ENCODE measurements at places on chromosomes 7 and 10.

GRCh38 chr10:111648046-111648445 is 535.5 kb downstream of the GPAM start:
- no peak for DNase-seq

- no peak for DNase-seq
Measured at GRCh38 chr7:53431901-53432300, 396.5 kb downstream of the POM121L12 start.

DNA sequence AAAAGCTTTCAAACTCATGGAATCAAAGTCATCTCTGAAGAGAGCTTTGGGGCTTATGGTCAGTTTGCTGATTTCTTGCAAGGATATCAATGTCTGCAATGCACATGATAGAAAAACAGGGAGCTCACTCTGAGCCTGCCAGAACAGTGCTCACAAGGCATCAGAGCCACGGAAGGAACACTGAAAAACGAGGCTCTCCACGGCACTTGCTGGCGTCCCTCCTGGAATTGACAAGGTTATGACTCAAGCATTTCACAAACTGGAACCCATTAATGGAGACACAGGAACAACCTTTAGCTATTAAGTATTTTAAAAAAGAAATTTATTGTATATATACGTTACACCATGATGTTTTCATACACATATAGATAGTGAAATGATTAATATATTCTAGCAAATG is 266.3 kb downstream of the KCND2 start:
- DNase-seq = no peak

DNA sequence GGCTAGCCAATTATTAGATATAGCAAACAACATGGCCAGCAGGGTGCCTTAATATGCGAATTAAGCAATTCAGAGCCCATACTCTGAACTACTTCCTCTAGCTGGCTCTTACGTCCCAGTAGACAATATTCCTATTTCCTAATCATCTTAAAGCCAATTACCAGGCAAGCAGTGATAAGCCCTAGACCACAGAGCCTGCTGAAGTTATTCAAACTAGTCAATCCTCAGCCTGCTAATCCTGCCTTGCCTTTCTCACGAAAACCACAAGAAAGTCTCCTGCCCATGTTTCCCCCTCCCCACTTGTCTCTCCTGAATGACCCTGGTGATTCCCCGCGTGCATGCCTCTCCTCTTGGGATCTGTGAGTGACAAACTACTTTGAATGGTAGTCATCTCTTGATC is 86.8 kb upstream of the CACNA2D1 start:
- no peak for DNase-seq

DNA sequence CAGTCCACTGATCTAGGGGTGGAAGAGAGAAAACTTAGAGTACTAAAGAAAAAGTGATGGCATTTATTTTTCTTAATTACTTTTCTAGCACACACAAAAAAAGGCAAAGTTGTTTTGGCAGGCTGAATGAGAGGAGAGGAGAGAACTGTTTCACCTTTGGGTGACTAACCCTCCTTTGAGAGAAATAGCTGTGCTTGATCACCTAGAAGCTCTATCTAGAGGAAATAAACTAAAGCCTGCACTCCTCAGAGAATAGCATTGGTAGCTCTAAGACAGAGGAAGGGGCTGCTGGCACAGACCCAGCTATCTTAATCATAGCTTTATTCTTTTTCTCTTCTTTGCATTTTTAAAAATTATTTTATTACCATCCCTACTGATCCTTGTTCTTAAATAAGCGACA is 6.3 kb downstream of the TMEM243 start:
- no peak for DNase-seq

DNA sequence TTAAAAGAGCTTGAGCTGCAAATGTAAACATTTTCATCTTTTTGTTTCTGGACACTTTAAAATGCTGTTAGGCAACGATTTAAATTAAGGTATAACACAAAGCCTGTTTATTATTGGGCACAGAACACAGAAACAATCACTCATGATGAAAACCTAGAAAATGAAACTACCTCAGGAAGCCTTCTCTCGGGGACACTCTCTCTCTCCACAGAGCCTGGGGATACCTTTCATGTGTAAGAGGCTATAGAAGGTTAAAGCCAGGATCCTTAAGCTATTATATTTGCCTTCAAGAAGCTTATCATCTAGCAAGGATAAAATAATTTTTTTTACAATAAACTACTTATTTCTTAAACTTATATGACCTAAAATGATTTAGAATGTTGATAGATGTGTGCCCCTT is 194.1 kb downstream of the SKAP2 start:
- DNase-seq = no peak

DNA sequence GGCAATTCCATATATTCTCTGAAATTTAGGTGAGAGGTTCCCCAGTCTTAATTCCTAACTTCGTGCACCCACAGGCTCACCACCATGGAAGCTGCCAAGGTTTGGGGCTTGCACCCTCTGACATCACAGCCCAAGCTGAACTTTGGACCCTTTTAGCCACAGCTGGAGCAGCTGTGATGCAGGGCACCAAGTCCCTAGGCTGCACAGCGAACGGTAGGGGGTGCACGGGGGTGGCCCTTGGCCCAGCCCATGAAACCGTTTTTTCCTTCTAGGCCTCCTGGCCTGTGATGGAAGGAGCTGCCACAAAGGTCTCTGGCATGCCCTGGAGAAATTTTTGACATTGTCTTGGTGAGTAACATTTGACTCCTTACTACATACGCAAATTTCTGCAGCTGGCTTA is 251.9 kb upstream of the GRM3 start:
- DNase-seq = no peak

DNA sequence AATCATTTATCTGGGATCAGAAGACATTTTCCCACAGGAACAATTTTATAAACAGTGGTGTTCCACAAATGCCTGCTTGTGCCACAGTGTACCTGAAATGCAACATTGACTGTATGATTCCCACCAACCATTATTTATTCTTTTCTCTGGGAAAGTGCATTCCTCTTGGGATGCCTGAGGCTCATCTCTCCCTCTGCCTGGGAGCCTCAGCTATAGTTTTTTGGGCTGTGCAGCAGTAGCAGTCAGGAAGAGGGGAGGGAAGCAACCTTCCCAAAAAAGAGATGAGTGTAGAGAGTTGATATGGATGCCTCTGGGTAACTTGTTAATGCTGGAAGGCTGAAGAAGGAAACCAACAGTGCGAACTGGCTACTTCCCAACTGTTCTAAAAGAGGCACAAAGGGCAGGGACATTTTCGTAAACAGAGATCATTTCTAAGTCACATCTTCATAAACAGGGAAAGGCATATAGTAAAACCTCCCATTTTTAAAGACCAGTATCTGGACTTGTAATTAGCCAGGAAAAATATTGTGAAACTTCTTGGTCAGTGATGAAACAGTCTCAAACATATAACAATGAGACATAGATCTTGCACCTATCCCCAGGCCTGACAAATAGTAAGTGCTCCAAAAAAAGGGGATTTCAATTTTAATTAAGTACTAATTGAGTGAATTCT is 1.4 kb upstream of the CALD1 start:
- DNase-seq = no peak

DNA sequence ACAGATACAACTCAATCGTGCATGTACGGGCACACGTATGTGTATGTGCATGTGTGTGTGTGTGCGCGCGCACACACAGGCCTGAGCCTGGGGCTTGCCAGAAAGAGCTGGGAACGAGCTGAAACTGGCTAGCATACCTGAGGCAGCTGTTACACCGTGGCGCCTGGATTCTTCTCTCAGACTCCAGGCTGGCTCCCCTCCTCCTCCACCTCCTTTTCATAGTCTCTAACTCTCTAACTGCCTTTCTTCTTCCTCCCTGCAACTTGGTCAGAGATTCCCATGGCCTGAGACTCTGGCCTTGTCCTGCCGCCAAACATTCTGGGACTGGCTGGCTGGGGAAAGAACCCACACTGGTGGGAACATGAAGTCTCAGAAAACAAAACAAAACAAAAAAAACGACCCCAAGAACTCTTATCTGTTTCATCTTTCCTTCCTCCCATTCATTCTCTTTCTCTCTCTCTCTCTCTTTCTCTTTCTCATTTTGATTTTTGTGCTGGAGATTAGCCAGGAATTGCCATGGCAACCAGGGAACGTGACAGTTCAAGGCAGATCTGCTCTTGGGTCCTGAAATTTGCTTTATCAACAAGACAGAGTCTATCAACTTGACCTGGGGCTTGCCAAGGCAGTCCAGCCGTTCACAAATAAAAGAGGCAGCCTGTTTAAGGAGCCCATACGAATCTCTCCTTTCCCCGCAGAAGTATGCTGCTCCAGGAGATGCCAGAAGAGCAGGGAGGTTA is 76.8 kb upstream of the SEM1 start:
- DNase-seq = peak; percentile 4

- peak; percentile 22 for DNase-seq
Measured at GRCh38 chr10:107653832-107654287, 489.4 kb upstream of the SORCS1 start.

DNA sequence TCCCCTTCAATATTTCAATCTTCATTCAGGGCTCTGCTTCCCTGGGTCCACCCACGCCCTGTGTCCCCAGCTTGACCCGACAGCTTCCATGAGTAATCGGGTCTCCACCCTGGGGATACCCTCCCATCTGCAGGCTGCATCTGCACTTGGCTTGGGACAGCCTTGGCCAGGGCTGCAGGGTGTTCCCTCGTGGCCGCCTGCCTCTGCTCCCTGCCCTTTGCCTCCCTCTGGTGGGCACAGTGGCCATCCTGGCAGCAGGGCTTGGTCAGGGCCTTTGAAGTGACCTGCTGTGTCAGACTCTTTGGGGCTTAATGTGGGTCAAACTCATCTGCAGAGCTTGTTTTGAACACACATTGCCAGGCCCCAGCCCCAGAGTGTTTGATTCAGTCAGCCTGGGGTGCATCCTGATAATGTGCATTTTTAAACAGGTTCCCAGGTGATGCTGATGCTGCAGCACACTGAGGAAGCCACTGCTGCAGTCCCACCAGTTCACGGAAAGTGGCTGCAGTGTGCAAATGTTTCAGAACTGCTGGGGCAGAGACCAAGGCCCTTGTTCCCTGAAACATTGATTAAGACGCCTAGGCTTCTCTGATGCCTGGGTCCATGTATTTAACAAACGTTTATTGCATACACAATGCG is 80.7 kb upstream of the SEC61G start:
- DNase-seq = no peak

GRCh38 chr10:80664071-80664680 is 126.5 kb downstream of the SH2D4B start:
- peak; percentile 53 for DNase-seq

DNA sequence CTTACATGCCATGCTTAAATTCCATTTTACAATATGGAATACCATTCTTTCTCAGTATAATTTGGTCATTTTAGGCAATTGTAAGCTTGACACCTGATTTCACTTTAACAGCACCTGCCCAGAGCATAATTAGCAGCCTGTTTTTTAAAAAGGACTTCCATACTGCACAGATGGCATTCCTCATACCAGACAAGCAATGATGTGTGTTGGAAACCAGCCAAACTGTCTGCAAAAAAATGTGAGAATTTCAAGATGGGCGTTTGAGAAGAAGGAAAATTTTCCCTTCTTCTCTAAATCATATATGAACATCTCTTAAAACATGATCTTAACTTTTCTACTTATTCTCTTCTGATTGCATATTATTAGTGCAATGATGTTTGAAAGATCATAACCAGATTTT is 40.4 kb upstream of the AGMO start:
- DNase-seq = peak; percentile 49

- DNase-seq = no peak
Measured at GRCh38 chr7:106486331-106486730, 174.6 kb downstream of the CCDC71L start.

DNA sequence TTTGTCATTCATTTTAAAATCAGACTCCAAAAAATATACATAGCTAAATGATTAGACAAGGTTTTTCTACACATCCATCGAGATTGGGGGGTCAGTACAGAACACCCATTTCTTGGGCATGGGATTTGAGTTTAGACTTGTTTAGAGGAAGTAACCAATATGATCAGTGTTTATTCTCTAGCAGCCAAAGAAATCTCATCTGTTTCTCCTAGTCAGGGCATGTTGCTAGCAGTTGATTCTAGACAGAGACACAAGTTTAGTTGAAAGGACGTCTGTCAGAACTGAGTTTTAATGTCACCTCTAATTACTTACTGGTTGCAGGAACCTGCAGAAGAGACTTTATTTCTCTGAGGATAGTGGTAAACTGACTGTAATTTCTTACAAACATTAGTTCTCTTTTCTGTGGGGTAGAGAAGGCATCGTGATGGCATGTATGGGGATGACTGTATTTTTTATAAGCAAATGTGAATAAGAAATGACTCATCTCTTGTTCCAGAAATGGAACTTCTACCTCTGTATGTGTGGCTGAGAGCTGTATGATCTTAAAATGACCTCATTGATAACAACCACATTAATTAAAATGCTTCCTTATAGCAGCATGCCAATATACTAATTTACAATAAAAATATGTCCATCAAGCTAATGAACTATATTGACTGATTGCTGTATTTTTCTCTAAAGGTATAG is 30.6 kb upstream of the RHOBTB1 start:
- no peak for DNase-seq

DNA sequence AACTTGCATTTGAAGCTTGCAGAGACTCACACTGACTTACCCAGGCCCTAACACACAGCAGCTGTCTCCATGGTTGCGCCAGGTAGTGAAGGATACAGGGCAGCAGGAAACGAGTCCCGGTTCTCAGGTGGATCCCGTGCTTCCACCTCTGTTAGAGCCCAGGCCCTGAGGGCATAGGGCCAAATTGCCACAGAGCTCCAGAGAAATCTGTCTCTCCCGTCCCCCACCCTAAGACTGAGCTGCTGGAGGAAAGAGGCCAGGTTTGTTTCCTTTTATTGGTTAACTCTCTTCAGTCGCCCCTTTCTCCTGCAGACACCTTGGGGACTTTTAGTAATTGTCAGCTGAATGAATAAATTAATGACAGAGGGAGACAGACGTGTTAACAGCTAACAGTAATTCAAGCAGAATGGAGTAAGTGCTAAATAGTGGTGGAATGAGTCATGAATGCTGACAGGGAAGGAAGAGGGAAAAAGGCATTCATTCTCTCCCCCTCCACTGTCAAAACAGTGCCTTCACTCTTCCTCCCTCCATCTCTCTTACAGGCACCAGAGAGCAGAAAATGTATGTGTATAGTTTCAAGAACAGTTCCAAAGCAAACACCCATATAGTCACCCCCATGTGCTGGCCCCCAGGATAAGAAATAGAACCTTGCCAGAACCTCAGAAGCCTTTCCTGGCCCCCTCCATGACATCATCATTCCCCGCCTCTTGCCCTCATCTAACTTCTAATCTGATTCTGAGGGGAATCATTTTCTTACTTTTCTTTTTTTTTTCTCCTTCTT is 16.8 kb upstream of the DLG5 start:
- DNase-seq = no peak

- DNase-seq = no peak
Measured at GRCh38 chr10:125162120-125162931, 2.0 kb upstream of the CTBP2 start.

DNA sequence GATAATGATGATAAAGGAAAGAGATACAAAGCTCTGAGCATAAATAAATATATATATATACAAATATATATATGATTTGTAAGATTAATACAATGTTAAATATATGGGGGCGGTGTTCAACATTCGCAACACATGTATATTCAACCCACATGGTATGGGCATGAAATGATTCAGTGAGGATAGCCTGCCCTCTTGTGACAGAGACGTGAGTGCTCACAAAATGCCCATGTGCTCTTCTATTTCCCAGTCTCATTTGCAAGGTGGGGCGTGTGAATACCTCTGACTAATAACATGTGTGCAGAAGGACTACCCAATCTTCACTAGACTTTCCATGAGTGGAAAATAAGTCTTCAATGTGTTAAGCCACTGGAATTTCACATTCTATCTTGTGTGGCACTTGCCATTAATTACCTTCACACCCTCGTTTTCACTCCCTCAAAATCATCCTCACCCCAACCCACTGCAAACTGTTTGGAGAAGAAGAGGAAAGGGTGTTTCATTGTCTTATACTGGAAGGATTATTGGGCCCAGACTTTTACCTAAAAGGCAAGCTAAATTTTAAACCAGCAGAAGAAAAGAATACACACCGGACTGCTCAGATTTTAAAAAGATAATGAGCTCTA is 26.9 kb downstream of the ASAH2 start:
- DNase-seq = no peak

All from right lung (tissue), 10 donors.